ENCODE measurements at places on chromosomes 5 and 9.
A peak's percentile ranks its signal among the peaks of the same experiment; 100 is the strongest.

GRCh38 chr5:1805736-1806135 is 4.5 kb downstream of the NDUFS6 start:
- DNase-seq: no peak

DNA sequence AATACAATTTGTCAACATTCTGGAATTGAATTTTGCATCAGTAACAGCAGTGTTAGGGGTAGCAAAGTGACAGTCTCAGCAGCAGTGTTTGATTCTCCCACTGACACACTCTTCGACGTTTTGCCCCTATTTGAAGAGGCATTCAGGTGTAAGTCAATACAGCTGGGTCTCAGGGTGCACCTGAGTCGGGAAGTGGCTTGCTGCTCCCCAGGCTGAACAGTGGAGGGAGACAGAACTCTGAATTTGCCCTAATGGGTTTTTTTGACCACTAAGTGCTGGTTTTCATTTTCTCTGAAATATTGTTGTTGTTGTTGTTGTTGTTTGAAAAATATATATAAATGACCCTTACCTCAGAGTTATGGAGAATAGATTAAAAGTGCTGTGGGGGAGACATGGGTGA is 223.2 kb downstream of the TLR4 start:
- DNase-seq: no peak

DNA sequence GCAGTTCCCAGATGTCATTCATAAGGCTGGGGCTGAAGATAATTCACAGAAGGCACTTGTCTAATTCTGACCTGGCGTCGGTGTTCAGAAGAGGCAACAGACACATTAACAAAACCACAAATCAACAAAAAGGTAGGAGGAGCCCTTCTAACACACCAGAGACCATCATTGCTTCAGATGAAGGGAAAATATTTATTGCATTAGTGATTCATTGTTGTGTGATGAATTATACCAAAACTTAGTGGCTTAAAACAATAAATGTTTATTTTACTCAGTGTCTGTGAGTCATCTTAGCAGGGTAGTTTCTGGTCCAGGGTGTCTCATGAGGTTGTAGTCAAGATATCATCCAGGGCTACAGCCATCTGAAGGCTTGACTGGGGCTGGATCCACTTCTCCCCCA is 91.3 kb upstream of the KIF2A start:
- no peak for DNase-seq

- DNase-seq: peak; percentile 18
Observed at GRCh38 chr9:38432922-38433510, 8.8 kb upstream of the IGFBPL1 start.

DNA sequence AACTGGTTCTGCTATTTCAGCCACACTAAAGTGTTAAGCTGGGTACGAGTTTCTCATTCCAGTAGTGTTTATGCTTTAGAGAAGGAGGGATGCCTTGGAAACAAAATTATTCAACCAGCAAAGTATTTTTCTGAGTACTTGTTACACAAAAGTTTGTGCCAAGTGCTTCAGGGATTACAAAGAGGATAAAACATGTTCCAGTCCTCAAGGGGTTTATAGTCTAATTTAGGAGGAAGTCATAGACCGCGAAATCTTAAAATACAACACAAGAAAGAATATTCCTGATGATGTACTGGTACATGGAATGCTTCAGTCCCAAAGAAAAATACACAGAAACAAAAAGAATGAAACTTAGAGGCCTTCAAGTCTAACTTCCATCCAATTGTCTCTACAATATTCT is 85.4 kb upstream of the NR4A3 start:
- DNase-seq: no peak
